CD4-positive, alpha-beta T cell treated with Interleukin-15 for 1 hour (primary cell): ENCODE measurements at places on chromosomes 1 and 21.
A peak's percentile ranks its signal among the peaks of the same experiment; 100 is the strongest.

DNA sequence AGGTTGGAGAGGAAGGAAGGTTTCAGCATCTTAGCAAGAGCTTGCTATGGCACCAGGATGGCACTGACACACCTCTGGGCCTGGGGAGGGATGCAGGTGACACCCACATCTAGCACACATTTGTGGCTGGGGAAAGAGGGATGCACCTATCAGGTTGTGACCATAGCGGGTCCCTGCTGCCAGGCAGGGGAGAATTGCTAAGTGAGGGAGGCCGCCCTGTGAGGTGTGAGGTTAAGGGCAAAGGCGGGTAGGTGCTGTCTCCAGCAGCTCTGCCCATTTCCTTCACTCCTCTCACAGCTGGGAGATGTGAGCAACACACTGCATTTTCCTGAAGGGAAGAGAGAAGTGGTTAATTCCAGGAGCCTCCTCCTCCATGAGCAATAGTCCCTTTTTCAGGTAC lies 83.2 kb upstream of the TLR5 start:
- no peak for DNase-seq

DNA sequence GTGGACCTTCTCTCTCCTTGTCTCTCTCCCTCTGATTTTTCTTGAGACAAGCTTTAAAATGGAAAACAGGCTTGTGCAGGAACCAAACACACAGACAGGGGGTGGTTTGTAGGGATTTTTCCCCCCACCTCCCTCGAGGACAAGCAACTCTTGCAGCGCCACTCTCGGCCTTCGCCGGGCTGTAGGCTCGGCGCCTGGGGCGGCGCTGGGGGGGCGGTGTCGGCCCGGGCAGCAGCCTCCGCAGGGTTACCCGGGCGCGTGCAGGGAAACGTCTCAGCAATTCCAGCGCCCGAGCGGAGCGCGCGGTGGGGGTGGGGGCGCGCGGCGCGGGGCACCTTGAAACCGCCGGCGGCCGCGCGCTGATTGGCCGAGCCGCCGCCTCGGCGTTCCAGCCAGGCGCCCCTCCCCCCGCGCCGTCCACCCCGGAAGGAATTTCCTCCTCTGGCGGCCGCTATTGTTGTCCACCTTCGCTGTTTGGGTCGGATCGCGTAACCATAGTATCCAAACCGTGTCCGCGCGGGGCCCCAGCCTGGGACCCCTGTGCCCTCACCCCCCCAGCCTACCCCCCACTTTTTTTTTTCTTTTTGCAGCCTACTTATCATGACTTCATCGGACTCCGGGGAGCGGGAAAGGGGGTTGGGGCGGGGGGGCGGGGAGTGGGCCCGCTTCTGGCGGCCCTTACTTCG lies 59.8 kb upstream of the ACOT11 start:
- peak; percentile 81 for DNase-seq

- no peak for DNase-seq
These were observed 411.8 kb upstream of the DAB1 start for GRCh38 chr1:57835620-57836019.

- no peak for DNase-seq
These were observed 9.9 kb upstream of the TTC22 start for GRCh38 chr1:54811066-54811465.

- DNase-seq = peak; percentile 40
These were observed at the start of gene CRABP2 for GRCh38 chr1:156705321-156705917. CRABP2 (minus strand) TSS chr1:156705583; CDS start chr1:156705446, 137 bp downstream.

DNA sequence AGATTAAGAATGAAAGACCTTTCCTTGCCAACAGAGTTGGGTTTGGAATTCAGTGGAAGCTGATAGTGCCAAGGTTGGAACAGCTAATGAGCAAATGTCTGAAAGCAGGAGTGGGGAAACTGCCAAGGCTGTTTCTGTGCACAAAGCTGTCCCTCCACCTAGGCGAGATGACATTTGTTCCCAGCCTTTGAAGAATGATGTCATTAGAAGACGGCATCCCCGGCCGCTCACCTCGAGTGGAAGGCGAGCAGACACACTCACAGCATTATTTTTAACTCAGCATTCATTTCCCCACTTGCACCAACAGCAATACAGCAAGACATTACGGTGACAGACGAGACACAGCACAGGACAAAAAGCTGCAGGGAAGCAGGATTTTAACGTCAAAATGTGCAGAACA lies 463.9 kb downstream of the PCP4 start:
- DNase-seq = no peak

- DNase-seq = no peak
These were observed 11.8 kb downstream of the TESK2 start for GRCh38 chr1:45479039-45479748.

GRCh38 chr1:65751961-65752360 lies 40.7 kb upstream of the PDE4B start:
- DNase-seq = no peak

- no peak for DNase-seq
These were observed 54.0 kb downstream of the RUNX3 start for GRCh38 chr1:24875991-24876506.

DNA sequence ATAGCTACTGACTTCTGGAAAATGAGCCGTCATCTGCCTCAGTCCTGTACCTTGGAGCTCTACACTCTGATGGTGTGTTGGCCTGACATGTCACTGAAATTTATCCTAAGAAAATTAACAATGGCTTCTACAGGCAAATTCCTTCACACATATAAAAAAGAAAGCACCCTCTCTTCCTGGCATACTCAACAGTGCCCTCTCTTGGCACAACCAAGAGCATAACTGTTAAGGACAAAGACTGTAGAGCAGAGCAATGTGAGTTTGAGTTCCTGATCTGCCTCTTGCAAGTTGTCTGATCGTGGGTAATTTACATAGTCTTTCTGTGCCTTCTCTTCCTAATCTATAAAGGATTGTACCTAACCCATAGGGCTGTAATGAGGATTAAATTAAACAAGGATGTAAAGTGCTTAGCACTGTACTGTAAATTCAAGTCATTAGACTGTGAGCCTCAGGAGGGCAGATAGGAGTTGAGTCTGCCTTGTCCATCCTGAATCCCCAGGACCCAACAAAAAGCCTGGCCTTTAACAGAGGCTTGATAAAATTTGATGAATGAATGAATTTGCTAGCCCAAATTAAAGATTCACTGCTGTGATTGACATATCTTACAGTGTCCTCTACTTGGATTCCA lies 83.5 kb downstream of the SYF2 start:
- DNase-seq = peak; percentile 34

GRCh38 chr1:211324992-211325775 lies 1.4 kb upstream of the TRAF5 start:
- no peak for DNase-seq

GRCh38 chr1:217620814-217621213 lies 10.1 kb downstream of the GPATCH2 start:
- no peak for DNase-seq

- DNase-seq = no peak
These were observed 82.4 kb downstream of the FAF1 start for GRCh38 chr1:50877641-50878040.

GRCh38 chr1:158146739-158147138 lies 34.0 kb upstream of the CD1D start:
- DNase-seq = no peak

- no peak for DNase-seq
These were observed 16.7 kb upstream of the PLEKHA6 start for GRCh38 chr1:204376465-204376864.

- DNase-seq = no peak
These were observed 60.5 kb downstream of the GLIS1 start for GRCh38 chr1:53678507-53678906.

DNA sequence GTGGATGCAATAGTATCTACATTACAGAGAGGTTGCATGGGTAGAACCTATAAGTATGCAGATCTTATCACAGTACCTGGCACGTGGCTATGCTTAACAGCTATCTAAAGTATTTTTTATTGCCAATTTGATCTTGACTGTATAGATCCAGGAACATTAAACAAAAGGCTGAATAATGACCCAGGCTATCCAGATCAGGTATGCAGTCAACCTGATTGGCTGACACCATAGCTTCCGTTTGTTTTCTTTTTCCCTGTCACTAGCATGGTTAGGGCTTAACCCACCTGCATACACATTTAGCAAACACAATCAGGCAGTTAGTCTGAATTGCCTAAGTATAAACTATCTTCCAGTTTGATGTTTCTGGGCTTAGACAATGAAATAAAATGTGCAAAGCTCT lies 264.9 kb upstream of the PLXNA2 start:
- no peak for DNase-seq

DNA sequence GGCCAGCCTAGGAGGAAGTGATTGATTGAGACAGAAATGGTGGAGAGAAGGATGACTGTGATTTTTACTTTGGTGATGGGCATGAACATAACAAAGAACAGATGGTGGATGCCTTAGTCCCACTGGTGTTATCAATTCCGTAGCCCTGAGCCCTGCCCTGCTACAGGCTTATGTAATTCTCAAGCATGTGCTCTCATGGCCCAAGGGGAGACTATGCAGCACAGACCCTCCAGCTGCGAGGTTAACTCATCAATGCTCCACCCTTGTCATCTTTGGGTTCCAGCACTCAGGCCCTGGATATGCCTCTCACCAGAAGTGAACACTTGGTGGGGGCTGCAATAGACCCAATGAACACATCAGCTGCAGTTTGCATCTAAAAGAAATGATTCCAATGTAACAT lies 62.7 kb upstream of the LRRC8D start:
- DNase-seq = no peak

DNA sequence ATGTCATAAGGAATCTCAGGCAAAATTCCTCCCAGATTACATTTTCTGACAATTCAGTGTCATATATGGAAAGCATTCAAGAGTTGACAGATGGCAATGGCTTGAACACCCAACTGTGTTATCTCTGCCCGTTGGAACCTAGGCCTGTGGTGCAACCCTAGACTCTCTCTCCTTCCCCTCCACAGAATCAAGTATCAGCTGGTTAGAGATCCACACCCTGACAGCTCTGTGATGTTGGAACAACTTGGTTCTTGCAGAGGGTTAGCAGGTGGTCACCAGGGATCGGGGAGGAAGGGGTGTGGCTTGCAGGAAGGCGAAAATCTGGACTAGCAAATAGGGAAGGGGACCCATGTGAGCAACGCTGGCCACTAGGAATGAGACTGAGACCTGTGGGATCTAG lies 26.3 kb downstream of the PCSK9 start:
- no peak for DNase-seq

GRCh38 chr1:30684881-30685795 lies 38.2 kb downstream of the MATN1 start:
- DNase-seq = peak; percentile 14

DNA sequence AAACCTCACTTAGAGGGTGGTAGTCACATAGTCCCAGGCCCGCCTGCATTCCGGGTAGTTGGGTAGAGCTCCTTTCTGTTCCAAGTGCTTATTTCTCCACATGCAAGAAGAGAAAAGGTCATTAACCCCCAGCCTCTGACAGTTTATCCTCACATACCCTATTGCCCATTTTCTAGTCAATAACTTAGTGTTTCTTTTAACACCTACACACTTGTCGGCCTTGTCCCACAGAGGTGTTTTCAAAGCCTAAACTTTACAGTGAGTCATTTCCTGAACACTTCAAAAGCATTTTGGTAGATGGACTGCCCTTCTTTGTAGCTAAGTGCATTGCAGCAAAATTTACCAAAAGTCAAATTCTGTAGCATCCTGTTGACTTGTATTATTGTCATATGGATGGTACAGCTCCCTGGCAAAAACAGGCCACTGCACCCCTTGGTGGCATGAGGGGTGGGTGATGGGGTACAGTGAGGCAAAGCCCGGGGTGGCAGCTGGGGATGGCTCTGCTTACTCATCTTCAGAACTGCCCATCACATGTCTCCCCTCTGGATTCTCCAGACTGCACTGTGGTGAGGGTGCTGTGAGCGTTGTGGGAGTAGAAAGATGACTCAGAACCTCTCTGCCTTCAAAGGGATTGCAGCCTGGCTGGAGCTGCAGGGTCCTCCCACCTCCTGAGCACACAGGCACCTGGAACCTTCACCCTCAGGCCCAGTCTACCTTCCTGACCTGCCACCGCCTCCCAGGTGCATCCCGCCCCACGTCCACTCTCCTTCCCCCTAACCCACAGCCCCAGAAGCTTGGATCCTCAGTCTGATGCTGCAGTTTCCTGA lies 45.8 kb upstream of the DMRTB1 start:
- peak; percentile 32 for DNase-seq

DNA sequence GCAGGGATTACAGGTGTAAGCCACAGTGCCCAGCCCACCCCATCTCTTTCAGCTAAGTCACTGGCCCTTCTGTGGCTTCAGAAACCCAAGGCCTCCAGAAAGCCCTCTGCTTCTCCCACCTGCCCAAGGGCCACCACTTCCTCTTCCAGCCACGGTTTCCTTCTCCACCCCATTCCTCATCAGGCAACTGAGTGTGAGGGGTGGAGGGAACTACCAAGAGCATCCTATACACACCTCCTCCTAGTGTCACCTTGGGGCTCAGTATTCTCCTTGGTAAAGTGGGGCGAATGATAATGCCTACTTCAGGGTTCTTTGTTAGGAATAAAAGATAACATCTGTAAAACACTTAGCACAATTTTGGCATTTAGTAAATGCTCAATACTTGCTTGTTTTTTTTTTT lies 30.0 kb downstream of the KNCN start:
- no peak for DNase-seq

DNA sequence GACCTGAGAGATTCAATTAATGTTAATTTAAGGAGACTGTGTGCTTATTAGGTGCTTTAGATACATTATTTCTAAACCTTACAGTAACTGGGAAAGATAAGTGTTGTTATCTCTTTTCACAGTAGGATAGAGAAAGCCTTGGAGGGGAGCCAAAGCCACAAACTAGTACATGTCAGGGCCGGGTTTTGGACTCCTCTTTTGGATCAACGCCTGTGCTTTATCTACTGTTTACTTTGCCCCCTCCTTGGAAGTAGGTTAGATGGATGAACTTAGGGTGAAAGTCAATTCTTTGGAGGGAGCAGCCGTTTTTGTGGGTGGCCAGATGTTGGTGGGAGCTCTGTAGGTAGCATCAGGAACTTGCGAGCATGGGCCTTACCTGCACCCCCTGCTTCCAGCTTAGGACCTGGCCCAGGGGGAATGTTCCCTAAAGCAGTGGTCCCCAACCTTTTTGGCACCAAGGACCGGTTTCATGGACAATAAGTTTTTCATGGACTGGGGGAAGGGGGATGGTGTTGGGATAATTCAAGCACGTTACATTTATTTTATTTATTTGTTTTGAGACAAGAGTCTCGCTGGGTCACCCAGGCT lies 1.7 kb downstream of the HHAT start:
- no peak for DNase-seq

GRCh38 chr21:37551331-37551992 lies 184.9 kb downstream of the DYRK1A start:
- DNase-seq = no peak

- no peak for DNase-seq
These were observed 103.4 kb downstream of the ROR1 start for GRCh38 chr1:63877021-63877767.

DNA sequence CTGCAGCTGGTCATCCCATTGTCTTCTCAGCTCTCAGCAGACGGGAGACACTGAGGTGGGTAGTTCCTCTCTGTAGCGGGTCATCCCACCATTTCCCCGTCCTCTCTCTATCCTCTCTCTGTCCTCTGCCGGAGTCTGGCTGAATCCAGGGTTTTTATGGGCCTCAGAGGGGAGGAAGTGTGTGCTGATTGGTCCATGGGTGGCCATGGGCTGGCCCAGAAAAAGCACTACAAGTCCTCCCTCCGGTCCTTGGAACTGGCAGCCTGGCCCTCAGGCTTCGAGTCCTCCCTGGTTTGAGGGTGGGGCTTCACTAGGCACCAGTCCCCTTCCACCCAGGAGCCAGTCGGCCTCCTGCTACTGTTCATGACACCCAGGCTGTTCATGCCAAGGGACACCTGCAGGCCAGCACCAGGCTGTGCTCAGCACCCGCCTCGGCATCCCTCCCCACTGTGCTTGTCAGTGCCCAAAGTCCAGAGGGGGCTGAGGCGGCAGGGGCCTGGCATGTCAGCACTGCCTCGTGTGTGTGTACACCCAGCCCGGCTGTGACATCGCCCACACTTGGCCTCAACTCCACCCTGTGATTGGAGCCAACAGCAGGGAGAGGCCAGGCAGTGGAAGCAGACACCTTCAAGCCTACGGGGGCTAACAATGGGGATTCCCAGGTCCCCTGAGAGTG lies 23.0 kb upstream of the LRRC8C start:
- peak; percentile 47 for DNase-seq
